Activated T-cell treated with anti-CD3 and anti-CD28 coated beads, Interleukin-2, amount 50 U/mL, for 72 hours (primary cell): ENCODE measurements at places on chromosomes 12 and 14. TPM values are rescaled to one million over a fixed set of nuclear protein-coding genes. Genes with fewer than 3 reads are reported as not detected.

GRCh38 chr12:126914170-126914793, 1352.7 kb upstream of the TMEM132C start:
- DNase-seq = no peak

GRCh38 chr14:23285530-23286019, 357 bp downstream of the HOMEZ start:
- no peak for DNase-seq

DNA sequence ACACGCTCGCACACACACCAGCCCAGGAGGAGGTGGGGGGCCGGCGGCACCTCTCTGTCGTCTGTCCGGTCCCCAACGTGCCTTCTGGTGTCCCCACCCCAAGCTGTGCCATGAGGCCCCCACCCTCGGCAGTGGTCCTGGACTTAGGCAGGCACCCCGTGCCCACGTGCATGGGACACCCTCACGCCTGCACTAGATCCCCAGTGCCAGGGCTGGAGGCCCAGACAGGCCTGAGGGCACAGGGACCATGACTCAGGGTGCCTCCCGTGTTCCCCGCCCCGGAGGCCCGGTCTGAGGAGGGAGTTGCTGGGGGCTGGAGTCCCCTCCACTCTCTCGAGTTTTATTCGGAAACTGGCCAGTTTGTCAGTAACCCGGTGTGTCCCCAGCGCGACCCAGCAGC, 38.8 kb downstream of the LRCOL1 start:
- DNase-seq = no peak

DNA sequence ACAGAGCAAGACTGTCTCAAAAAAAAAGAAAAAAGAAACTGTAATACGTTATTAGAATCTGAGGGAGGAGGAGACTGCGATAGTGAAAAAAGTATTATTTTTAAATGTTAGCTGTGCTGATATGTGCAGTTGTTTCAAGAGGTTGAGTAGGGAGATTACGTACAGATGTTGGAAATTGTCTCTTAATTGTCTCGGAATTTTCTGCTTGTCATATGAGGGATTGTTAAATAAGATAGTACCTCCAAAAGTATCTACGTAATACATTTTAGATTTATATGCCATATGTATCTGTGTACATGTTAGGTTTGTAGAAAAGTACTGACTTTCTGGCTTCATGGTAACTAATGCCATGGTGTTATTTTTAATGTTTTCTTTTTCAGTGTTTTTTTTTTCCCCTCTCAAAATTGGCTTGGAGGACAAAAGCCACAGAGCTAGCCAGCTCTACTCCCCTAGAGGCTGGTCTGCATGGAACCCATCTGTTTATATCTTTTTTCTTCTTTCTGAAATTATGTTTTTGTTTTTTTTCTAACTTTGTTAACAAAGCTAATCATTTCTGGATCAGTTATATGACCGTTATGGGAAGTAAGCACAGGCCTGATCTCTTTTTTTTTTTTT, 3.4 kb downstream of the RIMKLB start:
- no peak for DNase-seq

DNA sequence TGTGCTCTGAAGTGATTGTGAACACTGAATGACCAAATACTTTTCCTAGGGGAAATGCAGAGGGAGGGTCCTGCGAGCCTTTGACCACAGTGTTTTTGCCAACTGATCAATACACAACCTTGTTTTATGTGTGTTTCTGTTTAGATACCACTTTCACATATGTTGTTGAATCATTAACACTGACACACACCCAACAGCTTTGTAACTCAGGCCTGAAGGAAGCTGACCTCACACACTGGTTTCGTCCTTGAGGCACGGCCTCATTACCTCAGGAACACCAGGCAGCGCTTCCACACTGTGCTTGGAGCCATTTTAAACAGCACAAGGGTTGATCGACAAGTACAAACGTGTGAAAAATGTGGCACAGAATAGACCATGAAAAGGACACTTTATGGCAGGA, 60.0 kb downstream of the PPFIBP1 start:
- no peak for DNase-seq

- DNase-seq = no peak
Measured at GRCh38 chr14:74963705-74964271, 8.4 kb upstream of the PGF start.

- DNase-seq = no peak
Measured at GRCh38 chr12:58728397-58728796, 191.9 kb downstream of the LRIG3 start.

- no peak for DNase-seq
Measured at GRCh38 chr12:90229407-90230170, 521.0 kb upstream of the ATP2B1 start.

- DNase-seq = peak; percentile 64
Measured at GRCh38 chr12:44876544-44877410, 662 bp upstream of the NELL2 start.

The TPH2 gene
- not detected for total RNA-seq

The NKX2-1 gene
- total RNA-seq = not detected

The NEUROD4 gene
- not detected for total RNA-seq

The NPFF gene
- 1.3 TPM for total RNA-seq
